ENCODE measurements at places on chromosomes 11 and 22.
A peak's percentile ranks its signal among the peaks of the same experiment; 100 is the strongest.

DNA sequence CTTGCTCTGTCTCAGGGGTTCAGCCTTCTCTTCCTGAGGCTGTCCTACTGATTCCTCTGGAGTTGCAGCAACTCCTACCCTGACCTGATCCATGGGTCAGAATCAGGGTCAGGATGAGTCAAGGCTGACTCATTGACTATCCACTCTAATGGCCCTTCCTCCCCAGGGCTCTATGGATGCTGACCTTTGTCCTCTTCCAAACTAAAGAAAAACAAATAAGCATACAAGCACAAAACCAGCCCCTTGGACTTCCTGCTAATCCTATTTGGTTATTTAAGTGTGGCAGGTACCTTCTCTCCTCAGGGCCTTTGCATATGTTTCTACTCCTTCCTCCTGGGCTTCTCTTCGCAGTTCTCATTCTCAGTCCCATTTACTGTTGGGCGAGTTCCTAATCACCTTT is 204.5 kb upstream of the NAV2 start:
- no peak for DNase-seq

DNA sequence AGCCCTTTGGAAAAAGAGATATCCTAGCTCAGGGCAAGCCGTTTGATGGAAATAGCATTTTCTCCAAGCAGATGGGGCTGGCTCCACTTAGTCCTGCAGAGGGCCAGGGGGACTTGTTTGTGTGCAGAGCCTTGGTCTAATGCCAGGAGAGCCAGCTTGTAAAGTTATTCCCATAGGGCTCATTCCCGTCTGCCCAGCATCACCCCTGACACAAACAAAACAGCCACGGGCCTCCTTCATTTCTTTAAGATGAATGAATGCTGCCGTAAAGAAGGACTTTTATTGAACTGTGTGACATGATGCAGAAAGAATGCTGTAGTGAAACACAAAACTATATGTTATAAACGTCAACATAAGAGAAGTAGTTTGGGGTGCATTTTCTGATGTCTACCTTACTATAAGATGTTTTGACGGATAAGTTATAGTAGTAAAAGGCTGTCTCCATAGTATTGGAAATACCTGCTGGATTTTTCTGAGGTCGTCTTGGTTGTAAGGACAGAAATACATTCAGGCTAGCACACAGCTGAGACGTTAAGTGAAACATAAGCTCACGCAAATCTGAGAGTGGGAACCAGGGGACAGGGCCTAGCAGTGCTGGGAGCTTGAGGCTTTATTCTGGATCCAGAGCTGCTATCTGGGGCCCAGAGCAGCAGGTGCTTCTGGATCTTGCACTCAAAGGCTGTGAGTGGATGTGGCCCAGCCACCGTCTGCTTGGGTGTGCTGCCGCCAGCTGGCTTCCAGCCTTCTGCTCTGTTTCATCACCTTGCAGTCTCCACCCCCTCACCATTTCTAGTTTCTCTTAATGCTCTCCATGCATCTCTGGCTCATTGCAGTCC is 53.3 kb downstream of the NCAM1 start:
- no peak for DNase-seq

- no peak for DNase-seq
Measured at GRCh38 chr11:43410394-43410793, 51.7 kb downstream of the TTC17 start.

DNA sequence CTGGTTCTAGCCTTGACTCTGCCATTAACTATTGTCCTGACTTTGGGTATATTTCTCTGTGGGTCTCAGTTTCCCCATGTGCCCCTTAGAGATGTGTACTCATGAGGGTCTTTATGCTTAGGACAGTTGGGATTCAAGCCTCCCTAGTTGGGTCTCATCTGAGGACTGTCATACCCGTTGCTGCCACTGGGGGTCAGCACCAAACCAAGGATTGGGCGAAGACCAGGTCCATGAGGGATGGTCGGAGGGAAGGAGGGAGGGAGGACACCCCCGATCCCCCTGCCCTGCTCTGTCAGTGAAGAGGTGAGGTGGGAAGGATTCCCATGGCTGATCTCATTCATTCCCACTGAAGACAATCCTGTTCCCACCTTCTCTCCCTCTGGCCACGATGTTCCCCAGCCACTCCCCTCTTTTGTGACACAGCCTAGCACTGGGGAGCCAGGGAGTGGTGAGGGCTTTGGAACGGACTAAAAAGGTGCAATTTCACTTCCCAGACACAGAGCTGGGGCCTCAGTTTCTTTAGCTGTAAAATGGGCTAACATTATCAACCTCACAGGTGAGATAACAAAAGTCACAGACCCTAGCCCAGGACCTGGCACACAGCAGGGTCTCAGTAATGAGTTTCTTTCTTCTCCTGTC is 12.4 kb upstream of the KLHL35 start:
- DNase-seq = peak; percentile 62

DNA sequence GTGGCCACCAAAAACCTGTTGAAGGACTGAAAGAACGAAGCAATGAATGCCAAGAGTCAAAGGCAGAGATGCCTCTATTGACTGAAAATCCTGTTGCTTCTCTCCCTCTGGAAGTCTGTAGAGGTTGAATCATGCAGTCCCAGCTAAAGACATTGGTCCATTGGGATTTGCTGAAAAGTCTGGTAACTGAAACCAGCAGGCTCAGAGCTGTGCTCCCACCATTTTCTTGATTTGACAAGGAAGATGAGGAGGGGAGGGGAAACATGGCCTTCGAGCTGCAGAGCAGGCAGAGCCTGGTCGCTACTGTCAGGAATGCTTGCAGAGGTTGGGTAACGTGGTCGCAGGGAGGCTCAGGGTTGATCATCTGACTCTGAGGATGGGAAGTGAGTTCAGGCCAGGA is 72.8 kb upstream of the CSNK2A3 start:
- no peak for DNase-seq

DNA sequence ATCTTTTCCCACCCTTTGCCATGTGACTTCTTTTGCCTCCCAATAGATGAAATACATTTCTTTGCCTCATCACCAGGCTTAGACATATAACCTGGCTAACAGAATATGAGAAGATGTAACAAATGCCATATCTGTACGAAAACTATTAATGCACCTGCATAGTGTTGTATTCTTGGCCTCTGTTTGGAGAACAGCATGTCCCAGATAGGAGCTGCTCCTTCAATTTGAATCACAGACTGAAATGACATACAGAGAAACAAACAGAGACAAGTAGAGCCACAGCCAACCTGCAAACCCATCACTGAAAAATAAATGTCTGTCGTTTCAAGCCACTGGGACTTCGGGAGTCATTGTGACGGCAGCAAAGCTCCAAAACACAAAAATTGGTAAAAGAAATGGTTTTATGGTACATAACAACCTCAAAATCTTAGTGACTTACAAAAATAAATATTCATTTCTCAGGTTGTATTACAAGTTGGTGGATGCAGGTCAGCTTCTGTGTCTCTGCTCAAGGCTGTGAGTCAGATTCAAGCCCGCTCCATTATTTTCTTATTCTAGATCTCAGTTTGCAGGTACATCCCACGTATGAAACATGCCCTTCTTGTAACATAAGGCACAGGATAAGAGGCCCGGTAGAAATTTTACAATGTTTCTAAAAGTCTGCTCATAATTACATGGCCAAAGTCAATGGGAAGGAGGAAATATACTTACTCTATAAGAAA is 171.3 kb upstream of the SOX6 start:
- no peak for DNase-seq

DNA sequence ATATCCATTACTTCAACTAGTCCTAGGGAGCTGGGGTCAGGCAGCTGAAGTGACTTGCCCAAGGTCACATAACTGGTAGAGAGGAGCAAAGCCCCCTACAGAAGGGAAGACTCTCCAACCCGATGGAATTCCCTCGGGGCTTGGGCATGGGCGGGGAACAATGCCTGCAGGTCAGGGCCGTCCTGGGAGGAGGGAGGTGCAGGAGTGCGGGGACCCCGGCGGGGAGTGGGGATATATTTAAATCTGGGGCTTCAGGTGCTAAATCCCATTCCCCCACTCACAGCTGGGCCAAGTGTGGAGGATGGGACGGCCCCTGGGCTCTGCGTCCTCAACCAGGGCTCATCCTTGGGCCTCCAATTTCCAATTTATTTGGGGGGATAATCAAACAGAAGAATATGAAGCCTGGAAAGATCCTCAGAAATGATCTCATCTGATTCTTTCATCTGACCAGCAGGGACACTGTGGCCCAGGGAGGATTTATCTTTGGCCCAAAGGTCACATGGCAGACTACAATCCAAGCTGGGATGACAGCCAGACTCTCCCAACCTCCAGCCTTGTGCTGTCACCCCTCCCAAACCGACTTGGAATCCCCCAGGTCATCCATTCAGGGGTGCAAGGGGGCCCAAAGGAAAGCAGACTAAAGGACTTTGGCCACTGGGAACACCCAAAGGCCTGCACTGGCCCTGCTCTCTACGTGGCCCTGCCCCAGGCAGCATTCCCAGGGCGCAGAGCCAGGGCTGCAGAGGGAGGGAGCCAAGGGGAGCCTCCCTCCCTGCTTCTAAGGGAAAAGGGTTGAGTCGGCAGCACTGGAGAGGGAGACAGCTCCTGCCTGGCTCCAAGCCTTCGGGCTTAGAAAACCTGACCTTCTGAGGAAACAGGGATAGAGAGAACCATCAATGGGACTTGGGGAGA is 8.7 kb upstream of the C1QTNF6 start:
- no peak for DNase-seq

DNA sequence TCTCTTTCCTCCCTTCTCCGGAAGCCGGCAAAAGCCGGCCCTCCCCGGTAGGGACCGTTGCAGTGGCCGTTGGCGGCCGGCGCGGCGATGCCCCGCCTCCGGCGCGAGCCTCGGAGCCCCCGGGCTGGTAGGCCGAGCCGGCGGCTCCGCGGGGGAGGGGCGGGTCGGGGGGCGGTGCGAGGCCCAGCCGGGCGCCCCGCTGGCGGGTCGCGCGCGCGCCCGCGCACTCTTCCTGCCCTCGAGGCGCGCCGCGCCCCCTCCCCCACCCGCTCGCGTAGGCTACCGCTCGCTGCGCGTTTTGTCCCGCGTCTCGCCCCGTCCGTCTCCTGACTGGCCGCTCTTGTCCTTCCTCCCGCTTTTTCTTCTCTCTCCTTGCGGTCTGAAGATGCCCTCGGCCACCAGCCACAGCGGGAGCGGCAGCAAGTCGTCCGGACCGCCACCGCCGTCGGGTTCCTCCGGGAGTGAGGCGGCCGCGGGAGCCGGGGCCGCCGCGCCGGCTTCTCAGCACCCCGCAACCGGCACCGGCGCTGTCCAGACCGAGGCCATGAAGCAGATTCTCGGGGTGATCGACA is 591 bp downstream of the CAPRIN1 start:
- DNase-seq = peak; percentile 85

- no peak for DNase-seq
Measured at GRCh38 chr11:133892126-133892525, 46.8 kb upstream of the SPATA19 start.

GRCh38 chr11:117255966-117256365 is 23.5 kb downstream of the RNF214 start:
- no peak for DNase-seq

- no peak for DNase-seq
Measured at GRCh38 chr11:127074151-127074761, 73.7 kb upstream of the KIRREL3 start.

DNA sequence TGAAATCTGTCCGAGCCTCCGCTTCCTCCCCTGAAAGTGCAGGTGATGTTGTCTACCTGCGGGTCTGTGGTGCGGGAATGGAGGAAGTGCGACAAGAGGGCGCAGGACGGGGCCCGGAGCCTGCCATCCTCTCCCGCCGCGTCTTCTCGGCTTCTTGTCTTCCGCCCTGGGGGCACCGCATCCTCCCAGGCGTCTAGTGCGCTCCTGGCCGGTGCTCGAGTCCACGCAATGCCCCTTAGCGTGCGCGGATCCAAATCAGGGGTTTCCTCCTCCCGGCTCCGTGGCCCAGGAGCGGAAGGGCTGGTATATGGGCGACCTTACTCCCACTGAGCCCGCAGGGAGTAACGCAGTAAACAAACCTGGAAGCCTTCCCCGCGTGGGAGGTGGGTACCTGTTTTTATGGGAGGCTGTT is 405 bp downstream of the SFI1 start:
- peak; percentile 41 for DNase-seq

- no peak for DNase-seq
Measured at GRCh38 chr22:50206599-50206998, 5.8 kb downstream of the SELENOO start.

DNA sequence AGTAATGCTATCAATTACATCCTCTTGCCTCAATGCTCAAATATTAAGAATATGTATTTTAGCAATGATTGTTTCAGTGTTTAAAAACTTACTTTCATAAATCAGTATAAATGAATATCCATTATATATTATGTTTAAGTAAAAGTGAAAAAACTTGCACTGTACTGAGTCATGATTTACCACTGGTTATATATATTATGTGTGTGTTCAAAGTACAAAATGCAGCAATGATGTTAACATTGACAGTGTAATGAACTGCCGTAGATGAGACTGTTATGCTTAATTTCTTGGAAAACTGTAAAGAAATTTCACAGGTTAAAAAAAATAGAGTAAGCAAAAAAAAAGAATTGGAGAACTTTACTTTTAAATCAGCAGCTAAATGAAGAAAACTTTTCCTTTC is 8.7 kb downstream of the LIN7C start:
- no peak for DNase-seq

DNA sequence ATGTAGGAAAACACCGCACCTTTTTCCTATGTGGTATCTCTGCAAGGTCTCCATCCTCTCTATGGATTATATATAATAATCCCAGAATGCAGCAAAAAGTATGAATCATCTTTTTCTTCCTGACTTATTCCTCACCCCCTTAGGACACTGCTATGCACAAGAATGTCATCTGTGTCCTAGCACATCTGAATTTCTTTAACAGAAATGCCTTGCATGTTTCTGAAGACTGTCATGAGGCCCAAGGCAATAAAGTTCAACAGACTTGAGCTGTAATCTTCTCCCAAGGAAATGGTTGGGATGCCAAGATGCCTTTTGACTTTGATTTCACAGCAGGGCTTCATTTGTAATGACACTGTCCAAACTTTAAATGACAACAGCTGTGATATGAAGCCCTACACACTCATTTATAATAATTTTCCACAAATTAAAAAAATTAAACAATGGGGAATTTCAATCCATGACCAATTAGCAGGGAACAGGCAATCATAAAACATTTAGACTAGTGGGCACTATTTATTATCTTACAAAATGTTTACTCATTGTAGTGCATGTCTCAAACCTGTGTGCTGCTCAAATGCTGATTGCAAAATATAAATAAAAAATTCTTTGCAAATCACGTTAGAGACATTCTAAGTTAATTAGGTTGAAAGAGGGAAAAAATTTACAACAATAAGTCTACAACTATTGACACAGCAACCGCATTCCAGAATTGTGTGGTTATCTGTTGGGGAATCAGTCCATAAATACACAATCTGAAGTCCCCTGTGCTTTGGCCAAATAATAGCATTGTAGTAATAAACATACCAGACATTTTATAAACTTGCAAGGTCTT is 242.3 kb downstream of the SWAP70 start:
- DNase-seq = no peak

- no peak for DNase-seq
Measured at GRCh38 chr11:130601764-130602460, 153.5 kb downstream of the ADAMTS15 start.

GRCh38 chr11:83725728-83726127 is 439.6 kb upstream of the CCDC90B start:
- no peak for DNase-seq

DNA sequence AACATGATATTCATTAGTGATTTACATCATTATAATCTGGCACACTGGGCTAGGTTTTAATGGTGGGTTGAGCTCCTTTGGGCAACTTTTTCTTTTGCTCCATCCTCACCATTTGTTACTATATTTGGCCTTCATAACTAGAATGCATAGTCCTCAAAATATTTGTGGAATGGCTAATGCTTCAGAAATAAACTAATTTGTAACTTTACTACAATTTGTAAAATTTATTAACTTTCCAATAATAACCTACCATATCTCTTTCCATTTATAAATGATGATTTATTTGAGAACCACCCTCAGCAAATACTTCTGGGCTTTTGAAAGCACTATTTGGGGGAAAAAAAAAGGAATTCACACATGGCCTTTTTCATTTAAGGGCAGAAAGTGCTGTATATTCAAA is 79.7 kb downstream of the LARGE2 start:
- DNase-seq = no peak
